ENCODE measurements at places on chromosomes 5 and 9.

DNA sequence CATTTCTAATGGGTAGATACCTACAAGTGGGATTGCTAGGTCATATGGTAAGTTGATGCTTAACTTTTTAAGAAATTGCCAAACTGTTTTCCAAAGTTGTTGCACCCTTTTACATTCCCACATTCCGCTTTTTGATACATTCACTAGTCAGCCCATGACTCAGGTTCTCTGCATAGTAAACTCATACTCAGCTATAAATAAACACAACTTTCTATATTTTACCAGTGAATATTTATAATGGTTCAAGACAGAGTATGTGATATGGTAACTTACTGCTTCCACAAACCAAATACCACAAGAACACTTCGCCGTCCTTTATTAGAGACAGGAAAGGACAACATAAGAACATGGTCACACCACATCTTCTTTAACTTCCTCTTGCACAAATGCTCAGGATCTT lies 54.0 kb downstream of the PLPP1 start:
- DNase-seq = peak; percentile 78

DNA sequence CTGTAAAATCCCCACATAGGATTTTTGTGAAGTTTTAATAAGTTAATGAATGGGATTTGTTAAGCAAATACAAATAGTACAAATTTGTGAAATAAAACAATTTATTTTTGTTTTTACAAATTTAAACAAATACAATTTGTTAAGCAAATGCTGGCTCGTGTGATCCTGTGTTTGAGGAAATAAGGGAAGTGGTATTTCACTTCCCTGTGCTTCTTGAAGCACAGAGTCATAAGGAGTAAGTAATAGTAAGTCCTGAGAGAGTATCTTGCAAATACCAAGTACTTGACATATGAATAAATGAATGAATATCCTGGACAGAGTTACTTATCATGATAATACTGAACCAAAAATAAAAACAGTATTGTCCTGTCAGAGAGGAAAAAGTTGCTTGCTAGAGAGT lies 9.1 kb downstream of the SMIM3 start:
- DNase-seq = no peak

- peak; percentile 70 for DNase-seq
Observed at GRCh38 chr5:82387001-82387818, 109.1 kb upstream of the RPS23 start.

- peak; percentile 60 for DNase-seq
Observed at GRCh38 chr9:97721396-97721795, 24.3 kb upstream of the XPA start.

DNA sequence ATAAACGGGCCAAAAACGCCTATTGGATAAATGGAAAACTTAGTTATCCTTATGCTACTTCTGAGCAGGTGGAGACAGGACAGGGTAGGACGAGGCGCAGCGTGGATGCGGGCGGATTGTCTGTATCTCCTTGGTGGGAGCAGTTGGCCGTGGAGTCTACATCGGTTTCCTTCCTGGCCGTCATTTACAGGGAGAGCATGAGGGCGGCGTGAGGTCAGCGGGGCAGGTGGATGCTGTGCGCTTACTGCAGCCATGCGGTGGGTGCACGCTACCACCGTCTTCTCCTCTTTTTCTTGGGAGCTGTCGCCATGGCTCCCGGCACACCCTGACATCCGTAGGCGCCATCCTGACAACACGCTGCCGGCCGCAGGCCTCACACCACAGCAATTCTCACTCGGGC lies 121.3 kb downstream of the ADAMTS2 start:
- DNase-seq = no peak

GRCh38 chr5:17308326-17309065 lies 91.1 kb downstream of the BASP1 start:
- peak; percentile 21 for DNase-seq

GRCh38 chr9:94908583-94909249 lies 182.2 kb downstream of the AOPEP start:
- DNase-seq = no peak

- peak; percentile 100 for DNase-seq
Observed at GRCh38 chr9:109119439-109120203, at the start of gene TMEM245. Gene TMEM245 (minus strand): TSS chr9:109119947. CDS start chr9:109119913, 34 bp downstream.

GRCh38 chr5:103356350-103357091 lies 98.0 kb downstream of the MACIR start:
- no peak for DNase-seq

DNA sequence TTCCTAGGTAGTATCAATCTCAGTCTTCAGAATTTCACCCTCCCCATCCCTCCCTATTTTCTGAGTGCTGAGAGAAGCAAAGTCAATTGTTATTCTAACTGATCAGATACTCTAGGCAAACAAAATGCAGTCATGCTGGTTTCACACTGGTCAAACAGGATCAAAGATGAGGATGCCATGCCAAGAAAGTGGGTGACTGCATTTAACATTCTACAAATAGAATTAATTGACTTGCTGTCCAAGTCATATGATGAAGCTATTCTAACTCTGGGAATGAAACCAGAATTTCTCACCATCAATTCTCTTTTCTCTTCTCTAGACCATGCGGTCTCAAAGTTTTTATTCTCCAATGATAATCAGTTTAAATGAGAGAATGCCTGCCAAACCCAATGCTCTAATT lies 112.5 kb downstream of the CTNND2 start:
- DNase-seq = no peak

- DNase-seq = no peak
Observed at GRCh38 chr9:3006851-3007250, 163.0 kb upstream of the PUM3 start.

DNA sequence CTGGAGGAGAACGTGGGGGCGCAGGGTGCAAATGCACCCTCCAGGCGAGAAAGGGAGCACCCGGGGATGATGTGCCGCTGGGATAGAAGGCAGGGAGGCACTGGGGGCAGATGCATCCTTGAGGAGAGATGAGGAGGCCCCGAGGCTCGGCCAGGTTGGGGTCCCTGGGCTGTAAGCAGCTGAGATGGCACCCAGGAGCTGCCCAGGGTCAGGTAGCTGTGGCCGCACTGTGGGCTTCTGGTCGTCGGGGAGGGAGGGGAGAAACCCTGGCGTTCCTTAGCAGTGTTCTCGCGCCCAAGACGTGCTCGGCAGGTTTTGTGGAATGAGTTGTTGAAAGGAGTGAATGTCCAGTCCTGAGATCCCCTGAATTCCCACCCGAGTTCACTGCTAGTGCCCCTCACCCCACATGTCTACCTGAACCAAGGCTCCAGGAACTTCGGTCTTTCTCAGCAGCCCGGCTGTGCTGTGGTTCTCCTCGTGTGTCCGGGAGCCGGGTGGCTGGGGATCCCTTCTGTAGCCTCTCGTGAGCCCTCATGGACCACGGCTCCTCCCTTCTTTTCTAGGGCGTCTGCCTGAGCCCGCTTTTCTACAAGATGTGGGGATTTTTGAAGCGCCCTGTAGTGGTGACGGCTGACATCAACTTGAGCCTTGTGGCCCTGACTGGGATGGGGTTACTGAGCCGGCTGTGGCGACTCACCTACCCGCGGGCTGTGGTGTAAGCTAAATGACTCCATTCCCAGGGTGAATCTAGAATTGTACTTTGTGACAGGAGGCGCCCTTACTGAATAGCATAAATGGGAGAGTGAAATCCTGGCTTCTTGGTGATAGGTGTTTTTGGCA lies 1.1 kb downstream of the POMT1 start:
- DNase-seq = peak; percentile 59

DNA sequence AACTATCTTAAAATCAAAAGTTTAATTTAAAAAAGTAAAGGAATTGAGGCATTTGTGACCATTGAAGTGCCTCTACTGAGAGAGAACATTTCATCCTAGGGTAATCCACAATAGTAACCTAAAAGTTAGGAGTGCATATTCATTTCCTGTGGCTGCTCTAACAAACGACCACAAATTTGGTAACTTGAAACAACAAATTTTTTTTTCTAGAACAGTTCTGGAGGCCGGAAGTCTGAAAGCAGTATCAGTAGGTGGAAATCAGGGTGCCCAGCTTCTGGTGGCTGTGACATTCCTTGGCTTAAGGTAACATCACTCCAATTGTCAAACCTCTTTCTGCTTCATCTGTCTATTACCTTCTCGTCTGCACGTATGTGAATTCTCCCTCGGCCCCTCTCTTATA lies 67.1 kb upstream of the SSBP2 start:
- no peak for DNase-seq

- DNase-seq = peak; percentile 59
Observed at GRCh38 chr5:114467171-114467570, 105.3 kb downstream of the KCNN2 start.

DNA sequence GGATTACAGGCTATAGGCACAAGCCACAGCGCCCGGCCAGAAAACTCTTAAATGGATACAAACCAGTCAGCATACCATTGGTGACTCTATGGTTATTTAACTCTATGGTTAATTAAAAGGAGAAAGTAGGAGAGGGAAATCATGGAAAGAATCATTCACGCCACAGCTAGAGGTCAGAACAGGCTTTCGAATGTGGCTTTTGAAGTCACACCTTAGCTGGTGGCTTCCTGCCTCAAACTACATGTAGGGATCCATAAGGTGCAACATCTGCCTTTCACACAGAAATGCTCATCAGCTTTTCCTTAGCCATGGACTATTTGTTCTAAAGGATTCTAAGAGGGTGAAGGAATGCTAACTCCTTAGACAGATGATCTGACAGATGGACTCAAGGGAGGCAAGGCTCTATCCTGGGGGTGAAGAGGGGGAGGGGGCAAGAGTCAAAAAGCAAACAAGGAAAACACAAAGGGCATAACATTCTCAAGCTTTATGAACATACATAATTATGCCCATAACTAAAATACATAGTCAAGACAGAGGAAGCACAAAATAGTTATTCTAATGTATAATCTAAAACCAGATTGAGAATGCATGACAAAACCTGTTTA lies 130.9 kb downstream of the EFNA5 start:
- no peak for DNase-seq

DNA sequence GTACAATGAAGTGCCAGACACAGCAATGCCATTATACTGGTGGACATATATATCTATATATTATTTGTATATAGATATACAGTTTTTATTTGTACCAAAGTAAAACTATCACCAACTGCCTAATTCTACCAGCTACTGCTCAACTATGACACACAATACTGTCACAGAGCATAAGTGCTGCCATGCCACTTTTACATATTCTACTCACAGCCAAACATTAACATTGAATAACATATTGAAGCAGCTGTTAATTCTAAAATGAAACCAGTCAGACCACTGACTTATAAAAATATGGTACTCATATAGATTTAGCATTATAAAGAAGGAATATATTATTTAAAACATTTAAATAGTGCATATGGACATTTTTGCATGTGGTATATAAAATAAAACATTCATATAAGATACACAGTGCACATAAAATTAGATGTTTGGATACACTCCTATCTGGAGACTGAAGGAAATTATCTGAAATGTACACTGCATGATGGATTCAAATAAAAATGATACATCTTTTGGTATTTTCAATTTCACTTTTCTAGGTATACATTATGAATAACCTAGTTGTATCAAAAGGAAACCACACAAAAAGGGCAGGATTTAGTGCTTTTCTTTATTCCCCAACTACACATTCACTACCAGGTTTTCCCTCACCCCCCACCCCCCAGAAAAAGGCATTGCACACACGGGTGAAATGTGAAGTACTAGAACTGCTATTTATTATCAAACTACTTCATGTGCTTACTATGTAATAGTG lies 48.9 kb downstream of the PKD2L2 start:
- DNase-seq = no peak

All from EH (cell line).